ENCODE measurements at places on chromosomes 2 and 18.

- DNase-seq: no peak
Observed at GRCh38 chr2:173931751-173932150, 33.4 kb downstream of the SP3 start.

GRCh38 chr2:188695953-188696352, 278.2 kb upstream of the COL3A1 start:
- peak; percentile 83 for DNase-seq

DNA sequence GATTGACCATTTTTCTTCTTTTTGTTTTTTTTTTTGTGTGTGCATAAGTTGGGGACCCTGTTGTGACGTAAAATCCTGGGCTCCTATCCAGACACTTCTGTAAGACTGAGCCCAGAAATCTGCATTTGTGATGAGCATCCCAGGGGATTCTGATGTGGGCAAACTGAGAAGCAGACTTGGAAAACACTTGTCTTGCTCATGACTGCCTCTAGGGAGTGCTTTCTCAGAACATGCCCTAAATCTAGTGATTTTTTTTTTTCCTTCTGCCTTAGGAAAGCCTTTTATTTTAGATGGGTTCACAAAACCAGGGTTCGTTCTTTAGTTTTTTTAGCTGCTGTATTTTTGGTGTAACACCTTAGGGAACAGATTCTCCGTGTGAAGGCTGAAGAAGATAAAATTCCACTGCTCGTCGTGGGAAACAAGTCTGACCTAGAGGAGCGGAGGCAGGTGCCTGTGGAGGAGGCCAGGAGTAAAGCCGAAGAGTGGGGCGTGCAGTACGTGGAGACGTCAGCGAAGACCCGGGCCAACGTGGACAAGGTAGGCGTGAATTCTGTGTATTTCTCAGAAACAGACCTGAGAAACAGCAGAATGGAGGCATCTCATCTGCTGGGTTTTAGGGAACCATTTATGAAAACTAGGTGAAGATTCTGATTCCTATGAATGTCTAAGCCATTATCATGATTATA, 36.7 kb downstream of the RALB start:
- no peak for DNase-seq

DNA sequence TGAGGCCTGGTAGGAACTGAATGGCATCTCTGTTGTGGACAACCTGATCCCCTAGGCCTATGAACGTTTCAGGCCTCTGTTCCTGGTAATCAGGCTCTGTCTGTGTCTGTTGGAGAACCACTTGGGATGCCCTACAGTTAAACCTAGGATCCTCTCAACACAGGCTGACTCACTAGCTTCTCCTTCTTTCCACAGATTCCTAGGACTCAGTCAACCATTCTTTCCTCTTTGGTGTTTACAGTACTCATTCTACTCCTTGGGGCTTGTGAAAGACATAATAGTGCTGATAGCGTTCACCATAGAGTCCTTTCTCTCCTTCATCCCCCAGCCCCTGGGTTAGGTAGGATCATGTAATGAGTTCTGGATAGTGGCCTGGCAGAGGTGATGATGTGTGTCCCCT, 544.3 kb downstream of the METTL4 start:
- no peak for DNase-seq

DNA sequence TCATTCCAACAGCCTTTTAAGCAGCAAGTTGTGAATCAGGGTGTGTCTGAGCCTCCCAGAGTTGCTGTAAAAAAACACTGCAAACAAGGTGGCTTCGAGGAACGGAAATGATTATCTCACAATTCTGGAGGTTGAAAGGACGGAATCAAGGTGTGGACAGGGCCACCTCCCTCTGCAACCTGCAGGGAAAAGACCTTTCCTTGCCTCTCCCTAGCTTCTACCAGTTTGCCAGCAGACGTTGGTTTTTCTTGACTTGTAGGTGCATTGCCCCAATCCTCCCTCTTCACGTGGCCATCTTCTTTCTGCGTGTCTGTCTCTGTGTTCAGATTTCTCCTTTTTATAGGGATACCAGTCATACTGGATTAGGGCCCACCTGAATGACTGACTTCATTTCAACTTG, 24.8 kb upstream of the TMEM131 start:
- no peak for DNase-seq

- DNase-seq: no peak
Observed at GRCh38 chr2:70777450-70777849, 9.4 kb upstream of the ADD2 start.

GRCh38 chr2:216796115-216796840, 63.6 kb downstream of the TNP1 start:
- DNase-seq: no peak

GRCh38 chr2:127041259-127041970, 65.5 kb downstream of the BIN1 start:
- no peak for DNase-seq

GRCh38 chr2:240346753-240347372, 88.6 kb upstream of the GPC1 start:
- no peak for DNase-seq

DNA sequence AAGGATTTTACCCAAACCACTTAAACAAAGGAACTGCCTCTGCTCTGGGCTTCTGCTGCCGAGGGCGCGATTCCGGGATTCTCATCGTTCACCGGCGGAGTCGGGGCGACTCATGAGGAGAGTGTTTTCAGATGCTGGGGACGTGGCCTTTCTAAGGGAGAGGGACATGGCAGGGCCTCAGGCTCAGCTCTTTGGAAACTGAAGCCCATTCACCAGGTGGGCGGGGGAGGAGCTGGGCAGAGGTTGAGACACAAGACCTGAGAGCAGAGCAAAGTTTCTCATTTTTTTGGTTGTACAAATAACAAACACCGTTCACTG, 29.8 kb downstream of the NFATC1 start:
- no peak for DNase-seq

GRCh38 chr2:226932443-226932842, 96.6 kb downstream of the RHBDD1 start:
- DNase-seq: no peak

DNA sequence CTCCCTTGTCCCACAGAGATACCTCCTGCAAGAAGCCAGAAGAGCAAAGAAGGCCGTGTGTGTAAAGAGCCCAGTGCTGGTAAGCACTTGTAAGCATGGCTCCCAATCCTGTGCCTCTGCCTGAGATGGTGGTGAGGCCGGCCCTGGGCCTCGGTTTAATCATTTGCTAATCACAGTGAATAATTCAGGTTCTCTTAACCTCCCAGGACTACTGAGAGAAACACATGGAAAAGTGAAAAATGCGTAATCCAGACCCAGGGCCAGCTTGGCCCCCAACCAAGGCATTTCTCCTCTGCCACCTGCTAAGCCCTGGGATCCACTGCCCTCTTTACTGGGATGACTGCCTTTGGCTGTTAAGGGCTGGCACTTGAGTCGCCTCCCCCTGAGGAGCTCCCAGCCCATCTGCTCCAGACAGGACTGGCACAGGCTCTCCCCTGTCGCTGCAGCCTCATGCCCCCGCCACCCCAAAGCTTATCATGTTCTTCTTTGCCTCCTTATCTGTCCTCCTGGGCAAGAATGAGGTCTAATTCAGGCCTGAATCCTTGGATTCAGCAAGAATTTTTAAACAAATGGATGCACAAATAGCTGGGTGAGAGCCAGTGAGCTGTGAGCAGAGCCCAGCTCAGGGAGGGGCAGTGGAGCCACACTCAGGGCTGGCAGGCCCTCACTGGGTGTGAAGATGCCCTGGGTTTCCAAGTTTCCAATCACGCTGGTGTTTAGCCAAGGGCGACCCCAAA, 193.9 kb upstream of the HS6ST1 start:
- DNase-seq: no peak

GRCh38 chr18:32301361-32301760, 111.5 kb downstream of the MEP1B start:
- DNase-seq: no peak

GRCh38 chr18:3029215-3029952, 16.4 kb upstream of the LPIN2 start:
- peak; percentile 57 for DNase-seq

- DNase-seq: no peak
Observed at GRCh38 chr18:21242780-21243401, 859 bp downstream of the GREB1L start.

DNA sequence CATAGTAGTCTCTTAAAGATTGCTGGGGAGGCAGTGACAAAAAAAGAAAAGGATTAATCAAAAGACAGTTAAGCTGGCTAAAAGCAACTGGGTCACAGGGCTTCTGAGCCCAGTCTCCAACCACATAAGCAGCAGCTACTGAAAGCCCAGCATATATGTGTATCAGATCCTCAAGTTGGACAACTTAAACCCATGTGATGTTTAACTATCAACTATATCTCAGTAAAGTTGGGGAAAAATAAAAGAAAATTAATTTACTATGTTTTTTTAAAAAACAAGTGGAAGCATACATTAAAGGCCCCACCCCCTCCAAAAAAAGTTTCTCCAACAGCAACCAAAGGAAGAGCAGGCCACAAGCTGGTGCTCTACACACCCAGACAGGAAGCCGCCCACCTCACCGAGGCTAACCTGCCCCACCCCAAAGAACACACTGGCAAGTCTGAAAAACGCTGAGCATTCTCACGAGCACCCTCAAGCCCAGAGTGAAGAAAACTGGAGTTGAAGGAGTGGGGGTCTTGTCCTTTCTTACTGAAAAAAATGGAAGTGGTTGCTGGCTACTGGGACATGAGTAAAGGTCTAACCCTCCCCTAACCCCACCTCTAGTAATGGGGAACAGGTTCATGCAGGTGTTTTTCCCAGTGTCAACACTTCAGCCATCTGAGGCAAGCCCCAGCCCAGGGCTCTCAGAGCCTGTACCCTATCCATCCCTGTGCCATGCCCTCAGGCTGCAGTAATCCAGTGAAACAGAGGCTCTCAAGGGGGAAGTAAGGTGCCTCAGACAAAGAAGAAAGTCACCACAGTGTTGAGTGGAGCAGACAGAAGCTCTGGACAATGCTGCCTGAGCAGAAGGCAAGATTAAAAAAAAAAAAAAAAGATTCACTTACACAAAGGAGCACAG, 106.3 kb downstream of the GYPC start:
- no peak for DNase-seq

DNA sequence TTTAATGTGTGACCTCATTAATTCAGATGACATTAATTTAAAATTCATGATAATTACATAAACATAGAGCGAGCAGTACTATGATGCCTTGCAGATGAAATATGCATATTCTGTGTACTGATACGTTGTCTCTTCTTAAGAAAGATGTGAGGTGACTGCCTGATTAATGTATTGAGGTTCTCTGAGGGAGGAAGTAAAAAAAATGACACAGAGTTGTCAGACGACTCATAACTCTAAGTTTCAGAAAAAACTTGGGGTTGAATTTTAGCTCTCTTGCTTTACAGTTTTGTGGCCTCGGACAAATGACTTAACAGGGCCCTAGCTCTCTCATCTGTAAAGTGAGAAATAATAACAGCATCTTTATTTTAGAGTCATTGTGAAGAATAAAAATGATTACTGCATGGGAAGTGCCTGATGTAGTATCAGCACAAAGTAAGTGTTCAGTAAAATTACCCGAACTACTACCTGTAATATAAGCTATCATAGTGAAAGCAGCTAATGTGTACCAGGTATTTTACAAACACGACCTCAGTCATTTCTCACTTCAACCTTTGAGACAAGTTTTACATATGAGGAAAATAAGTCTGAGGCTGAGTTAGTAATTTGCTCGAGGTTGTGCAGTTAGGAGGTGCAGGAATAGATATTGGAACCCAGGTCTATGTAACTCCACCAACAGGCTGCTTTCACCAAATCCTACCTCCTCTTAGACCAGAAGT, 65.3 kb downstream of the ALK start:
- no peak for DNase-seq

GRCh38 chr2:38274286-38275276, 102.5 kb downstream of the ATL2 start:
- DNase-seq: peak; percentile 81

DNA sequence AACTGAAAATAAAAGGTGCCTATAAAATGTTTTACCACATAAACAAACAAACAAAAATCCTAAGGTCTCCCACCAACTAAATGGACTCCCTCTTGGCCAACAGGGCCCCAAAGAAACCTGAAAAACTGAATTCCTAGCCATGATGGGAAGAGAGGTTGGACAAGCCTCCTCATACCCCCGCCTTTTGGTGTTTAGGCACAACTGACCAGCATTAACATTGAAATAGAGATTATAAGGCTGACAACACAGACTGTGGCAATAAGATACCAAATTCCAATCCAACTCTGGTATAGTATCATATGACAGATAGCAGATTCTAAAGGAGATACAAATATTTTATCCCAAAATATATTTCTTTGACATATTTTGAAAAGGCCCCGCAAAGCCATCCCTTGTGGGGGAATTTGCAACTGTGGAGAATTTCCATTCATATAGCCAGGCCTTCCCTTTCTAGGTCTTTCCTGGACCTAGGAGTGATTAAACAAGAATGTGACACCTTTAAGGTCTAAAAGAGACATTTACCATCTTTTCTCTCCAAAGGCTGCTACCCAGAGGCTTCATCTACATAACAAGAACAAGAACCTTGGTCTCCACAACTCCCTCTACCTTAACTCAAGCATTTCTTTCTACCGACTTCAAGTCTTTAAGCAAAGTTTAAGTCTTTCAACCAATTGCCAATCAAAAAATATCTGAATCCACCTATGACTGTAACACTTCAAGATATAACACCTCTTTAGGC, 80.0 kb downstream of the CHN1 start:
- no peak for DNase-seq

DNA sequence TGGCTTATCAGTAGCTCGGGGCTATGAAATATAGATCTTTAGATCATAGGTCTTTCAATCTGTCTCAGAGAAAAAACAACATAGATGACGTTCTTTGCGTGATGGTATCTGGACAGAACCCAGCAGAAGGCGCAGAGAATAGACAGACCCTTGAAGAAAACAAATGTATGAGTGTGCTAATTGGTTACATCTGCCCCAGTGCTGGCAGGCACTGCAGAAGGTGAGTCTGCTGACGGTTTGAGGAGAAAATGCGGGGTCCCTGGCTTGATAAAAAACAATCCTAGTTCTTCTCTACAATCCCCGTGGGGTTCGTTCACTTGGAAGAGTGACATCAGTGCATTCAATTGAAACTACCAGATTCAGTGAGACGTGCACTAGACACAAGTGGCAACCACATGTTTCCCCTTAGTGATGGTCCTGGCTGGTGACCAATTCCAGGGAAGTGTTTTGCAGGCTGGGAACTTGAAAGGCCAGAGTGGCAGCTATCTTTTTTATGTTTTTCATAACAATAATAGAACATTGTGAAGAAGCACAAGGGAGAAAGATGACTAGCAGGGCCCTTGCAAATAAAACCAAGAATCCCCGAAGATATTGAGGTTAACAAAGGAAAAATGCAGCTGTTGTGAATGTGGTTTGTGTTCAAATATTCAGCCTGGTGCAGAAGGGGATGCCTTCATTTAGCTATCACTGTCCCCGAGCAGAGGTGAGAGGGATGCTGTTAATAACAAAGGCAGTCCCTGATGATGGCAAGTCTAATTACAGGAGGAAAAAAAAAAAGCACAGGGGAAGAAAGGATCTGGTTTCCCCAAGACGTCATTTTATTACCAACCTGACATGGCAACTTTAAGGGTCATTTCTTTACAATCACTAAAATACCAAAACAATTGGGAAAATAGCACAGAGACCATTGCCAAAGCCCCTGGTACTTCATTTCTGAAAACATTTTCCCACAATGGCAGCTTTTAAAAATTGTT, 337.6 kb upstream of the FIGN start:
- peak; percentile 28 for DNase-seq

GRCh38 chr2:19835781-19836281, 66.0 kb downstream of the TTC32 start:
- no peak for DNase-seq
